CD4-positive, alpha-beta T cell treated with Interleukin-1 beta for 1 hour (primary cell): ENCODE measurements at places on chromosomes 11 and 22.

DNA sequence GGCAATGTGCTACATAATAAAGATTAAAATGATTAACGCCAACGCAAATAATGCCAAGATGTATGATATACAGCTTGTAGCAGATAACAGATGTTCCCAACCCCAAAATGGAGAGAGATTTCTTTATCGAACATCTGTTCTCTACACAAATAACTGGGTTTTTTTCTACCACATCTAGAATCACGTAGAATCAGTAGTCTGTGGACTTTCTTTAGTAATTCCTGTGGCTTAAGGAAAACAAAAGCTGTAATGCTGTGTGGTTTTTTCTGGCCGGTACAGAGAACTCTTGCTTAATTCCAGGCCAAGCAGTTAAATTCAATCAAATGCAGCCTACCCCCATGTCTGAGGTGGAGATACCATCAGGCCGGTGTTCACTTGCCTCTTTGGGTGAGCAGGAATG, 303.4 kb downstream of the FAT3 start:
- no peak for DNase-seq

- DNase-seq: no peak
Observed at GRCh38 chr11:71548716-71549151, 514 bp downstream of the KRTAP5-9 start.

GRCh38 chr22:42887120-42887519, 30.0 kb upstream of the ARFGAP3 start:
- DNase-seq: no peak

- no peak for DNase-seq
Observed at GRCh38 chr11:60158636-60159035, 24.2 kb downstream of the MS4A6A start.

DNA sequence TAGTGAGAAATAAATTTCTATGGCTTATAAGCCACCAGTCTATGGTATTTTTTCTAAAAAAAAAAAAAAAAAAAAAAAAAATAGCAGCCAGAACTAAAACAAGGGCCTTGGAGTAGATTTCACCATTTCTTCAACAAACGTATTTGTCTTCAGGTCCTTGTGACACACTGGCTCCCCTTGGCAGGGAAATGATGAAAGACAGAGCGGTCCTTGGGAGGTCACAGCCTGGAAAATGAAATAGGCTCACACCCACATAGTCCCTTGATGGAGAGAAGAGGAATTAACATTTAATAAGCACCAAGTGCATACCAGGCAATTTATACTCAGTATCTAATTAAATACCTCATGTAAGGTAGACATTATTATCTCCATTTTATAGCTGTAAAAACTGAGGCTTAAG, 25.7 kb upstream of the ACER3 start:
- no peak for DNase-seq

GRCh38 chr11:93570759-93571413, 27.7 kb upstream of the SMCO4 start:
- no peak for DNase-seq

DNA sequence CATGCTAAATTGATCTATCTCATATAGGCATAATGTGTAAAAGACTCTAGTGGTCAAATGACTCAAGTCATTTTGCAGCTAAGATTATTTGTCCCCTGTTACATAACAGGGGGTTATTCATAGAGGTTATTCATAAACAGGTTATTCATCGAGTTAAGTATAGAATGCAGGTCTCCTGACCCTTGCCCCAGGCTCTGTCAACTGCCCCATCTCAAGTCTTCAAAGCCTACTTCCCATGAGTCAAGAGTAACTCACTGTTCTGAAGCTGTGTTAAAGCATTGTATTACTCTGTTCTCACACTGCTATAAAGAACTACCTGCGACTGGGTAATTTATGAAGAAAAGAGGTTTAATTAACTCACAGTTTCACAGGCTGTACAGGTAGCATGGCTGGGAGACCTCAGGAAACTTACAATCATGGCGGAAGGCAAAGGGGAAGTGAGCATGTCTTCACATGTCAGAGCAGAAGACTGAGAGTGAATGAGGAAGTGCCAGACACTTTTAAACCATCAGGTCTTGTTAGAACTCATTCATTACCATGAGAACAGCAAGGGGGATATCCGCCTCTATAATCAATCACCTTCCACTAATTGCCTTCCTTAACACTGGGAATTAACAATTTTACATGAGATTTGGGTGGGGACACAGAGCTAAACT, 226.2 kb upstream of the BLID start:
- DNase-seq: peak; percentile 1

DNA sequence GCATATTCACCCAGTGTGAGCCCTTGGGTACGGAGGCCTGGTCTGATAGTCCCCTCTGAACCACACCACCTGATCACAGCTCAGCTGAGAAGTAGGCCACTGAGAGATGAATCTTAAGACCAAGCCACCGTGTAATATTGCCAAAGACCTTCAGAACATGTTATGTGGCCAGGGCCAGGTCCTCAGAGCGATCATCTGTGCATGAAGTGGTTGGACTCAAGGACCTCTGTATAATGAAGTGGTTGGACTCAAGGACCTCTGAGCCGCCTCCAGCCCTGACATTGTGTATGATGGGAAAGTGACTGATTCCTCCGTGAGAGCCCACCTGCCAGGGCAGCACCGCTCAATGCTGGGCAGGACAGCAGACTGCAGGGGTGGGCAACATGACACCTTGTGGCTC, 70.2 kb downstream of the TP53I11 start:
- no peak for DNase-seq

GRCh38 chr11:506238-506994, 626 bp downstream of the RNH1 start:
- peak; percentile 97 for DNase-seq

GRCh38 chr11:111846063-111846462, 25.3 kb downstream of the ALG9 start:
- DNase-seq: no peak

- no peak for DNase-seq
Observed at GRCh38 chr11:85481862-85482261, 145.3 kb downstream of the DLG2 start.

- no peak for DNase-seq
Observed at GRCh38 chr11:89067264-89067663, 1.5 kb upstream of the GRM5 start.

- no peak for DNase-seq
Observed at GRCh38 chr22:35712672-35713071, 5.0 kb upstream of the APOL5 start.

GRCh38 chr11:130636722-130637464, 188.4 kb downstream of the ADAMTS15 start:
- no peak for DNase-seq

DNA sequence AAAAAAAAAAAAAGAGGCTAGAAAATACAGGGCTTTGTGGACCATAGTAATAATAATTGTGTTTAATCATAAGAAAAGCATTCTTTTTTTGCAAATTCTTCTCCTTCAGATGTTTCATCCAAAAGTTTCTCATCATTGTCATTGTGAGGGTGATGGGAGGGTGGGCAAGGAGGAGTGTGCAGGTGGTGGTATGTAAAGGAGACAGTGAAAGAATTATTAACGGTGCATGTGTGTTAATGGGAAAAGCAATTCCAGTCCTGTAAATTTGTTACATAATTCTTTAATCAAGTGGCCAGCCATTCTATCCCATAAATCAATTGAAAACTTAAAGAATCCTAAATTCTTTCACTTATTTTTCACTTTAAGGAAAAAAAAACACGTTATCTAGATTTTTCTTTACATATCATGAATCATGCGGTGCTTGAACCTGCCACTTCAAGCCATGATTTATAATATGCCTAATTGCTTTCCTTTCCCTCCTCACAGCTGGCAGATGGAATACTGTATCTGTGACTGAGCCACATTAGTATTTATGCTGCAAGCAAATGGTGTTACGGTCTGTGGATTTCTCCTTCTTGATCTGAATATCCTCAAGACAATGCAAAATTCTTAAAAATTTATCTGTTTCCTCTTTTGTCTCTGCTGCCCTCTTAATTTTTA, 318.5 kb downstream of the JRKL start:
- no peak for DNase-seq

DNA sequence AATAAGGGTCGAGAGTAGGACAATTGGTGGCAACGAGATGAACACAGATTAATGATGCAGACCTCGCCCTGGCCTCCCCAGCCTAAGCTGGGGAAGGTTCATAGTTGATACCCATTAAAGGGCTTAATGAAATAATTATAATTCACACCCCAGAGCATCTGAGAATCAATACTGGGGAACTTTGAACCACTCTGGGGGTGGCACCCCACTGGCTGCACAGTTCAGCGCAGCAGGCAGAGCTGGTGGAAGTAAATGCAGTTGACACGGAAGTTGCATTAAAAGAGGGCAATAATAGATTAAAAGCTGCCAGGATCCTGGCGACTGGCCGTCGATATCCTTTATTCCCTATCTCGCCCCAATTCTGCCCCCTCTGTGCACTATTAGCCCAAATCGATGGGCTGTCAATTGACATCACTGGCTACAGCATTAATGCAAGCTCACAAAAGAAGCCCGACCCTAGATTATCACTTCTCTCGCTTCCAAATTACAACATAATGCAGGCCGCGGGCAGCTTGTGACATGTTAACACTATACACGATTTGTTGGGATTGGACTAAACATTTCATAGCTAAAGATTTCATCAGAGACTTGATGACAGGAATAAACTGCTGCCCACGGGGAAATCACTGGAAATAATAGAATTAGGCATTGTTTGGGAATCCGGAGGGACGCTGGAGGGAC, 14.5 kb downstream of the HSPA8 start:
- DNase-seq: no peak

DNA sequence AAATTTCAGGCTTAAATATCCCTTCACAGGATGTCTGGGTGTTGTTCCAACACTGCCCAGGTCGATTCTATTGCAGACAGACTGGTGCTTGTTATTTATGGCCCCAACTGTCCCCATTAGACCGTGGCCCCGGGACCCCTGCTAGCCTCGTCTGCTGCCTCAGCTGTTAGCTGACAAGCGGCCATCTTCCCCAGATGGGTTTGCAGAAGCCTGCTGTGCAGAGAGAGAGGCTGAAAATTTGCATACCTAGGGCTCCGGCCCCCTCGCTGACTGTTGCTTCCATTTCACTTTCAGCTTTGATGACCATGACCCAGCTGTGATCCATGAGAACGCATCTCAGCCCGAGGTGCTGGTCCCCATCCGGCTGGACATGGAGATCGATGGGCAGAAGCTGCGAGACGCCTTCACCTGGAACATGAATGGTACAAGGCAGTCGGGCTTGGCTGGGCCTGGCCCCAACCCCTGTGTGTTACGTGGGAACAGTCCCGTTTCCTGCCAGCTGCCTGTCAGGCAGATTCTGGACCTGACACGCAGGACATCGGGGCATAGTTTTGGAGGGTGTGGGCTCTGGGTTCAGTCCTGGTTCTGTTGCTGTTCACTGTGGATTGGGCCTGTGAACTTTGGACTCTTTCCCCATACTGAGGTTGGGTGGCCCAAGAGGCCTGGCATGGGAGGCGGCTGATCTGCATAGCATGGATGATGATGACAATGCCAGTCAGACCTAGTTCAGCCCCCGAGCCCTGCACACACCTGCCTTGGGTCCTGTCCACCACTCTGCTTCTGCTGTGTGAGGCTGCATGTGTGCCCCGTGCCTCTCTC, 16.4 kb downstream of the SMARCB1 start:
- no peak for DNase-seq

DNA sequence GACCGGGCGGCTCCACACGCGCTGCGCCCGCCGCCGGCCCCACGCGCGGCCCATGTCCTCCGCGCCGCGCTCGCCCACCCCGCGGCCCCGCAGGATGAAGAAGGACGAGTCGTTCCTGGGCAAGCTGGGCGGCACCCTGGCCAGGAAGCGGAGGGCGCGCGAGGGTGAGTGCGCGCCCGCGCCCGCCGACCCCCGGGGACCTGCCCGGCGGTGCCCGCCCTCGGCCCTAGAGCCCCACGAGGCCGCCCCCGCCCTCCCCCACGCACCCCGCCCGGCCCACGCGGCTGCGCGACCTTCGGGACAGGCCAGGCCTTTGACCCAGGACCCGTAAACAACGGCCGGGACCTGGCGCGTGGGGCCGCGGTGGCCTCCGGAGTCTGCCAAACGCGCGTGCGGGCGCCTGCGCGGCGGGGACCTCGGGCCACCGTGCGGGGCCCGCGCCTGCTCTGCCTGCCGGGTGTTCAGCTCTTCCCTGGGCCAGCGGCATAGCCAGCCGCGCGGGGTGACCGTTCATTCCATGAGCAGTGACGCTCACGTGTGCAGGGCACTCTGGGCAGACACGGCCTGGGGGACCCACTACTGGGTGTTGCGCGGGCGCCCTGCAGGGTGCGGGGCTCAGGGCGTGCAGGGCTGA, at the start of gene PARVB:
Gene PARVB, plus strand, starts transcription at position 15 of the 634 bp plus-strand sequence. Its CDS starts 38 bp downstream, at position 53.
- peak; percentile 34 for DNase-seq

- no peak for DNase-seq
Observed at GRCh38 chr11:60985501-60985900, 14.0 kb downstream of the CD6 start.

DNA sequence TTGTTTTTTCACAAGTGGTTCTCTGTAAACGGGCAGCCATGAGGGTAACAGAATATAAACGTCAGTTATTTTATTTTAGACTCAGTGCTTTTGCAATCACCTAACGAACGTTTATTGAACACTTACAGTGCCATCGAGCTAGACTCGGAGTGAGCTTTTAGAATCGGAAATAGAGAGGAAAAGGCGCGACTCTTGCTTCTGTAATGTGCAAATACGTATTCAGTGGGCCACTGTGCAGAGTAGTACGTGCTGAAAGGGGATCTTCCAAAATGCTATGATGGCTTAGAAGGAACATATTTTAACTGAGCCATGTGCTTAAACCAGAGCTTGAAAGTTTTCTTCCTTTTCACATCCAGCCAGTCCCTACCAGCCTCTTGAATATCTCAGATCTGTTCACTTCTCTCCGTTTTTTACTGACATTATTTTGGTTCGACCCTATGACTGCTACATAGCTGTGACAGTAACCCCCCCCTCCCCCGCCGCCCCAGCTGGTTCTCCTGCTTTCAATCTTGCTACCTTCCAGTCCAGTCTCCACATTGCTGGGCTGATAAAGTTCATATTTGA, 468 bp downstream of the DDIAS start:
- DNase-seq: no peak

- DNase-seq: no peak
Observed at GRCh38 chr11:9858822-9859221, 194.9 kb downstream of the SWAP70 start.

DNA sequence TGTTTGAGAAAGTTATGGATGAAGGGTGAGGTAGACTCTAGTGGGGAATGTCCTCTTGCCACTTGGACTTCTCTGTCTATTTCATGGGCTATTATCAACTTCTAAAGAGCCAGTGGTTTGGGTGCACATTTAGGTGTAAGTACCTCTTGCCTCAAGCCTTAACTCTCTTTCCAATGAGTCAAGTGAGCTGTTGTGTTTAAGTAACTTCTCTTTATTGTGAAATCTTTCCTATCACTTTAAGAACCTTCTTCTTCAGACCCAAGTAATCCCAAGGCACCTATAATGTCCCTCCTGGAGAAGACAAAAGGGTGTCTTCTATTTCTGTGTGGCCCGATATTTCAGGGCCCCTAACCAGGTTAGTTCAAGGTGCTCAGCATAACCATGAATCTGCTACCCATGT, 90.5 kb upstream of the VPREB1 start:
- no peak for DNase-seq
